ENCODE measurements at places on chromosomes 13 and 19.
A peak's percentile ranks its signal among the peaks of the same experiment; 100 is the strongest.

DNA sequence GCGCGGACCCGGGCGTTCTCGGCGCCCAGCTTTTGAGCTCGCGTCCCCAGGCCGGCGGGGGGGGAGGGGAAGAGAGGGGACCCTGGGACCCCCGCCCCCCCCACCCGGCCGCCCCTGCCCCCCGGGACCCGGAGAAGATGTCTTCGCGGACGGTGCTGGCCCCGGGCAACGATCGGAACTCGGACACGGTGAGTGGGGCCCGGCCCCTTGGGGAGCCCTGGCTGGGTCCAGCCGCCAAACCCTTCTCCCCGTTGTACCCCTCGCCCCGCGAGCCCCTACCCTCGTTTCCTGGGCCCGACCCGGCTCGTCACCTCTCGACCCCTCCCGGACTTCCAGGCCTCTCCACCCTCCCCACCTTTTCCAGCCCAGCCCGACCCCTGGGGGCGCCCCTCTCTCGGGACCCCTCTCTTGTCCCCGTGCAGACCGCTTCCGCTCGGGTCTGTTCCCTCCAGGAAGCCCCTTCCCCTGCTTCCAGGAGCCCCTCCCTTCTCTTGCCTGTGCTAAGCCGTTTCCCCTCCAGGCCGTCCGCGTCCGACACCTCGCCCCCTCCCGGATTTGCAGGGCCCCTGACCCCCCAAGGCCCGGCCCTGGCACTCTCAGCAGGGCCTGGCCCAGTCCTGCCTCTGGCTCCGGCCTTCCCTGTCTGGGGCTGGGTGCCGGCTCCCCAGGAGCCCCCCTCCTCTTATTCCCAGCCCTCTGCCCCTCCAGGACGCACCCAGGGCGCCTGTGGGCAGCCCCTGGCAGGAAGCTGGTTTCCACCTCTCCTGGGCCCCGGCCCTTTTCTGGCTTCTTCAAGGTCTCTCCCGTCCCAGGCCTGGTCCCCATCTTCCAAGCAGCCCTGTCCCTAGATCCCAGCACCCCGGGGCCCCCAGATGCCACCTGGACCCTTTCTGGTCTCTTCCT lies 632 bp downstream of the MARK4 start:
- no peak for DNase-seq

- DNase-seq, result no peak
Observed at GRCh38 chr19:50562996-50563395, 5.2 kb downstream of the LRRC4B start.

DNA sequence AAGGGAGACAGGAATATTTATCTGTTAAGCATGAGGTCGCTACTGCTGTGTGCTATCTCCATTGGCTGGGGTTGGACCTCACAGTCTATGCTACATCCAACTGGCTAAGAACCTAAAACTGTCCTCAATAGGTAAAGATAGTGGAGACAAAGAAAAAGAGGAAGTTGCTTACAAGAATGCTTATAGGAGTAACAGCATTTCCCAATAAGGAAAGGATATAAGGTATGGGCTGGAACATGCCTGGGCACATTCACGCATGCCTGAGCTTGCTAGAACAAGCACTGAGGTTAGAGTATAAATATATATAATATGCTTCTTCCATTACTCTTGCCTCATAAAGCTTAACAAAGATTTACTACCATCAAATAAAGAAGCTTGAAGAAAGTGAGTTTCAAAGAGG lies 47.9 kb upstream of the CEACAM21 start:
- DNase-seq, result peak; percentile 42

DNA sequence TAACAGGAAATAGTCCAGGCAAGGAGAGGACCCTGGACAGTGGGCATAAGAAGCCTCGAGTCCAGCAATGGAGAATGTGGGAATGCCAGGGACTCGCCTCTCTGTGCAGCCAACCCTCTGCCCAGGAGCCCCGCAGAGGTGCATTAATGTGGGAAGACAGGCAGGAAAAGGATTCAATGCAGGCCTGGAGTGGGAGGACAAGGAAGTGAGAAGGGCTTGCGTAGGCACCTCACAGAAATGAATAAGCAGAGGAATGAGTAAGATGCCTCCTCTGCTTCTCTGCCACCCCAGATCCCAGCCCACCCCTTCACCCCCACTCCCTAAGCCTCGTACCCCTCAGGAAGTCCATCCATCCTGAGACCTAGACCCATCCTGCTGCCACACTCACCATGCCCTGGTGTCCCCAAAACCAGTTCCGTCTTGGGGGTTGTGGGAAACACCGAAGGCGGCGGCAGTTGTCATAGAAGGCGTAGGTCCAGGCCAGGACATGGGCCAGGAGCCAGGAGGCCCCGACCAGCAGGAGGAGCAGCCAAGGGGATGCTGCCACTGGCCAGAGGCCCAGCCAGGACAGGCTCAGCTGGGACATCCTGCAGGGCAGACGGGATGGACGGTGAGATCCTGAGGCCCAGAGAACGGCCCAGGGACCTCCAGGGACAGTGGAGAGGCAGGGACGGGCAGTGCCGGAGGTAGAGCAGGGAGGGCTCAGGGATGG lies 692 bp downstream of the CYP4F2 start:
- DNase-seq, result no peak

- peak; percentile 1 for DNase-seq
Observed at GRCh38 chr13:89457977-89458376, 1786.8 kb downstream of the SLITRK5 start.

- no peak for DNase-seq
Observed at GRCh38 chr13:113186061-113186900, 22.2 kb downstream of the PCID2 start.

DNA sequence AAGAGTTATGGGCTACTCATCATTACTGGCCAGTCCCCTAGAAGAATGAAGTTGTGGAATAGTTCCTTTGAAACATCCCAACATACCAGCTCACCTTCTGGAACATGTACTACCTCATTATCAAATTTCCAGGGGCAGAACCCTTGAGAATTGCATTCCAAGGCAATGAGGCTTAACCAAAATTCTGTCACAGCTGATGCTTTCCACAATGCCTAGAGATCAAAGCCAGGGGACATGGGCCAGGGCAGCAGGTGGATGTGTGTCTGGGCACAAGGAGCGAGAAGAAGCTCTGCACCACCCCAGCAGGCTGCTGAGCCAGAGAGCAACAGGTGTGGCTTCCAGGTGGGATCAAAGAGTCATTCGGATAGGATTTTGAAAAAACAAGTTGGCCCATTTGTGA lies 362.1 kb downstream of the EFNB2 start:
- DNase-seq, result no peak

DNA sequence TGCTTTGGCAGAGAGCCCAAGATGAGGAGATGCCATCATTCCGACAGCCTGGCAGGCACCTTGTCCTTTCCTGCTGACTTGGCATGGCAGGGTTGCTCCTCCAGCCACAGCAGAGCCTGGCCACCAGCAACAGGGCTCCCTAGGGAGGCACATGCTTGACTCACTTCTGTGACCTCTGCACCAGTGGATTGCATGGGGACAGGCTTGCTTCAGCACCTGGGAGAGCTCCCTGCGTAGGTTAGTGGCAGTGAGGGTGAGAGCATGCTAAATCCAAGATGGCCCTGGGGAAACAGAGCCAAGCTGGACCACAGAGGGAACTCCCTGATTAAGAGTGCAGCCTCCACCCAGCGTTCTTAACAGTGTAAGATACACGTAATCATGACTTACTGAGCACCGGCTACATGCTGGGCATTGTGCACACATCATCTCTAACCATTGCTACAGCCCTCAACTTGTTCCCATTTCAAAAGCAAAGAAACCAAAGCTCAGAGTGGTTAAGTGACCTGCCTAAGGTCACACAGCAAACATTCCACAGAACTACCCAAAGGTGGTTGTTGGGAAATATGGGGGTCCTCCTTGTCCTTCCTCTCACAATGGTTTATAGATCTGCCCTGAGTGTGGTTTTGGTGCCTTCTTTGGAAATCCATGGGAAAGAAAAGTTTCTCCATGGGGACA lies 116.6 kb upstream of the UQCRFS1 start:
- no peak for DNase-seq

- DNase-seq, result no peak
Observed at GRCh38 chr19:16366056-16366432, 41.4 kb downstream of the KLF2 start.

DNA sequence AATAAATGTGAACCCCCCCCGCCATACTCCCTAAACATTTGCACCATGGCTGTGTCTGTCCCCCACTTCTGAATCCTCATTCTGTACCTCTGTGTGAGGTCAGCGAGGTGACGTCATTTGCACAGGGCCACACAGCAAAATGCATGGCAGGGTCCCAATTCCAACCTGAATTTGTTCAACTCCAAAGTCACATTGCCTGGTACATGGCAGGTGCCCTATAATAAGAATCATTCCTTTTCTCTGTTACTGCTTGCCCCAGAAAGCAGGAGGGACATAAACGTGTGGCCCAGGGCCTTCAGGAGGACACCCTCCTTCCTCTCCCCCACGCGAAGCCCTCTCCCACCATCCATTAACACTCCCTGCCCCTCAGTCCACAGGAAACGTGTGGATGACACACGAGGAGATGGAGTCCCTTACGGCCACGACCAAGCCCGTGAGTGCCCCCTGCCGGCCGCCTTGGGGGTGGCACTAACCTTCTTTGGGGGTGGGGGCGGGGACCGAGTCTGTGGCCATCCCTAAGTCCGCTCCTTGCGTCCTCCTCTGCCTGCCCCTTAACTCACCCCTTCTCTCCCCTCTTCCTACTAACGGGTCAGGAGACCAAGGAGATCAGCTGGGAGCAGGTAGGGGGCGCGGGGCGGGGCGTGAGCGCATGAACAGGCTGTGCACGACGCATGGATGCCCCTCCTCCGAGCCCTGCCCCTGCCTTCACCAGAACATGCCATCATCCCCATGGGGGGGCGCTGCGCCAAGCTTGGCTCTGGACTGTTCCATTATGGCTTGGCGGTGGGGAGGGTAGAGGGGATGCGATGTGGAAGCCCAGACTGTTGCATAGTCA lies 9.4 kb downstream of the HRC start:
- peak; percentile 33 for DNase-seq

- no peak for DNase-seq
Observed at GRCh38 chr13:28630869-28631268, 28.1 kb upstream of the POMP start.

GRCh38 chr19:1130771-1131717 lies 27.2 kb downstream of the GPX4 start:
- no peak for DNase-seq

DNA sequence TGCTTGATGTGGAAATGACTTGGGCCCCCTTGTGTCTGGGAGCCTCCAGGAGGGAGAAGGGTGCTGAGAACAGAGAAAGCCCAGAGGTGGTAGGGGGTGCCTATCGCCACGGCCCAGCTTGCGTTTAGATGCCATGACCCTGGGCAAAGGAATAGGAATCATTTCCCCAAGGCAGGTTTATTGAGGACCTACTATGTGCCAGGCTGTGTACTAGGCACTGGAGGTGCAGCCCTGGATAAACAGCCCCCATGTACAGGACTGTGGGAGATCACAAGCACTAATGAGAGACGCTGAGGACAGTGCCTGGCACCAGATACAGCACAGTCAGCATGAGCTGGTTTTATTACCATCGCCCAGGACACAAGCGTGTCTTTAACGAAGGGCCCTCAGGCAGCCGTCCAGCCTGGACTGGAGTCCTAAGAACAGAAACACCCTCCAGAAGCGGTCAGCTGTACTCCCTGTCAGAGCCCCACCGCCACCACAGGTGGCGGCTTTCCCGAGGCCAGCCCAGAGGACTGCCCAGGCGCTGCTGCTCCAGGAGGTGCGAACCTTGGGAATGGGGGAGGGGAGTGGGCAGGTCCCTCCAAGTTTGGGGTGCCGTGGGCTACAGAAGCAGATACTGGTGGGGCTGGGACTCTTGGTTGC lies 4.6 kb downstream of the TMEM147 start:
- no peak for DNase-seq

DNA sequence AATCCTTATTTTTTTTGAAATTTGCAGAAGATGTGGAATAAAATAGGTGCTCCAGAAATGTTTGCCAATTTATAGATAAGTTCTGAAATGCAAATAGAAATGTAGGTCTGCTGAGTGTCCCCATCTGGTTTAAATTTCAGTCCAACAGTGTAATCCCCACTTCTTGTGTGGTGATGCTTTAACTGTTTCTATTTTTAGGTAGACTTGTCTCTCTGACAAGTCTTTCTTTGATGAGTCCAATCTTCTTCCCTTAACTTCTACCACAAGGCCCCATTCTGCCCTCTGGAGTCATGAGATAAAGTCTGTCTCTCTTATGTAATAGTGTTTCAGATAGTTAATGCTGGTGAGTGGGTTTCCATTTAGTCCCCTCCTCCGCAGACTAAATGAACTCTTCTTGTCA lies 390.4 kb downstream of the RFC3 start:
- no peak for DNase-seq

GRCh38 chr19:10583036-10583776 lies 3.9 kb downstream of the AP1M2 start:
- no peak for DNase-seq

- no peak for DNase-seq
Observed at GRCh38 chr19:51319649-51320279, 8.3 kb downstream of the IGLON5 start.

GRCh38 chr13:48975101-48975855 lies 434 bp upstream of the FNDC3A start:
- peak; percentile 62 for DNase-seq

- DNase-seq, result no peak
Observed at GRCh38 chr19:7224209-7224686, 70.0 kb downstream of the INSR start.

DNA sequence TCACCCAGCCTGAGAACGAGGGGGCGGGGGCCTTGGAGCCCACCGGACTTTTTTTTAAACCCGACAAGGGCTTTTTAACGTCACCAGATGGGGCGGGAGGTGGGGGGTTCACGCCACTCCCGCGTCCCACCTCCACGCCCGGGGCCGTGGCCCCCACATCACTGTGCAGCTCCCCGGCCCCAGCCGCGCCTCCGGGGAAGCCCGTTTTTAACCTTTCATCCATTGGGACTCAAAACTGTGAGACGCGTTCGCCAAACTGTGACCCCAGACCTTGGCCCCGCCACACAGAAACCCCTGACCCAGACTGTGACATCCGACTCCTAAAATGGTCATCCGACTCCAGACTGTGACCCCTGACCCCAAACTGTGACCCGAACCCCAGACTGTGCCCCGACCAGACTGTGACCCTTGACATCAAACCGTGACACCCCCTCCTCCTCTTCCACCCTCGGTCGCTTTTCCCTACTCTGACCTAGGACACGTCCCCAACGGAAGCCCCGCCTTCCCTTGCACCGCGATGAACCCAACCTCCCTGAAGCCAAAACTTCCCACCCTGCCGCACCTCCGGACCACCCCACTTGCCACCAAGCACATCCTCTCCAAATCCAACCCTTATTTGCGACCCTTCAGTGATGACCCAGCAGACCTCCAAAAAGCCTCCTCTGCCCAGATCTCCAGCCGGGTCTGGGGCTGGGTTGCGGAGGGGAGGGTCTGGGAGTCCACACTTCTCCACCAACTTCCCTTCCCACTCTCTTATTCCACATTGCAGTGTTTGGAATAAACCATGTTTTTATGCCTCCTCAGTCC lies 1.5 kb upstream of the GRWD1 start:
- DNase-seq, result no peak

DNA sequence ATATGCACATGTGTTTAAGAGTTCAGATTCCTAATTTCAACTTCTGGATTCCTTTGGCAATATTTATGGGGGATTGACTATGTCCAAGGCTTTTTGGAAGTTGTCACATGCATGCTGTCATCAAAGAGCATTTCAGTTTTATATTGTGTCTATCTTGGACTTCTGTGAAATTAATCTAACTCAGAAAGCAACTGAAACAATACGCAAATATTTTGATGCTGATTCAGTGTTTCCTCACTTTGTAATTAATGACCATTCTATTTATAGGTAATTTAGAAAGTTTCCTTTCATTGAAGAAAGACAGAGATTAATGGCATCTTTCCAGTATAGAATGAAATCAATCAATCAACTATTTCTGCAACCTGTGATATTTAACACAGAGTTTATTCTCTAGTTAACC lies 550.1 kb downstream of the PCDH9 start:
- no peak for DNase-seq

All from LoVo (cell line).